ENCODE measurements at places on chromosomes 5 and 9.
A peak's percentile ranks its signal among the peaks of the same experiment; 100 is the strongest.

- DNase-seq: no peak
These were observed 52.8 kb upstream of the SLC44A1 start for GRCh38 chr9:105191508-105192121.

- DNase-seq: no peak
These were observed 10.3 kb upstream of the CD180 start for GRCh38 chr5:67206929-67207328.

GRCh38 chr5:38316544-38317224 is 58.3 kb downstream of the EGFLAM start:
- DNase-seq: no peak

- DNase-seq: no peak
These were observed 29.2 kb downstream of the LHX3 start for GRCh38 chr9:136175616-136176197.

GRCh38 chr9:135567311-135567710 is 5.8 kb downstream of the PAEP start:
- no peak for DNase-seq

GRCh38 chr5:10149911-10150310 is 99.8 kb downstream of the ATPSCKMT start:
- DNase-seq: no peak

DNA sequence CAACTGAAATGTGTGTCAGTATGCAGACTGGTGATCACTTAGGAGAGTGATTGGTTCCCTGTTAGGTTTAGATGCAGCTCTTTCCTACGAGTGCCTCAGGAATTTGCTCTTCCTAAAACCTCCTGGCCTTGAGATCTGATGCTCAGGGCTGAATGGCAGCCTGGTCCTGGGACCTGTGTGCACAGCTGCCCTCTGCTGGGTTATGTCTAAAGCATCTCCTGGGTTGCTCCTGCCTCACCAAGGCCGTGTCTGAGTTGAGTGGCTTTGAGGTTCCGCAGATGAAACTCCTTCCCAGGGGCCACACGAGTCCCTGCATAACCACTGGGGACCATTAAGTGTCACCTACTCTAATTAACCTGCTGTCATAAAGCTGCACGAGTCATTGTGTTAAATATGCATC is 59.5 kb downstream of the MVB12B start:
- no peak for DNase-seq

- DNase-seq: no peak
These were observed 100.6 kb downstream of the HACD4 start for GRCh38 chr9:20930836-20931235.

DNA sequence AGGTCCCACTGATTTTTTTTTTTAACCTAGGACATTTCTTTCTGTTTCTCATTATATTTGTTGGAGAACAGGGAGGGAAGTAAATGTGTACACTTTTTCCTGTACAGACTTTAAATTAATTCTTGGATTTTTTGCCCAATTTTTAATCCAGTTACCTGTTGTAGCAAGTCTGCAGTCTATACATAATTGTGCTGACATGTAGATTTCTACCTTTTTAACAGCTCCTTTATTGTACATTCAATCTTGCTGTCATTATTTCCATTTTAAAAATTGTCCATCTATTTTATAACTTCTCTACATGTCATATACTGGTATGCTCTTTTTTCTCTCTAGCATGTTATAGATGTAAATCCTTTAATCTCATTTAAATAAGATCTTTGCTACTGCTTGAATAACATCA is 1838.7 kb upstream of the CDH9 start:
- DNase-seq: no peak

GRCh38 chr5:149152317-149152746 is 11.0 kb downstream of the ABLIM3 start:
- DNase-seq: no peak

DNA sequence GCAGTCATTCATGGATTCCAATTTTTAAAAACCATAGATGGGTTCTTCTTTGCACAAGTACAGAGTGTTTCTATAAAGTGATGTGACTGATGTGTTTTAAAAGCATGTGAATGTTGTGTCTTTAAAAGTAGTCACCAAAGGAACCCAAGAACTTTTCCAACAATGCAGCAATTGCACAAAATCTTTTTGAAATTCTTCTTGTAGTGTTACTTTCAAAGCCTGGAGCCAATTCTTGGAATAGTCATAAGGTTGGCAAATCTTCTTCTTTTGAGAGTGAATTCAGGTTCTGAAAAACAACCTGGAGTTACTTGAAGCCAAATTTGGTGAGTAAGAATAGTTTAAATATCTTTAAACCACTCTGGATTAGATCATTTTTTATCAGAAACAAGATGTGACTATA is 10.5 kb downstream of the GRAMD2B start:
- DNase-seq: no peak

DNA sequence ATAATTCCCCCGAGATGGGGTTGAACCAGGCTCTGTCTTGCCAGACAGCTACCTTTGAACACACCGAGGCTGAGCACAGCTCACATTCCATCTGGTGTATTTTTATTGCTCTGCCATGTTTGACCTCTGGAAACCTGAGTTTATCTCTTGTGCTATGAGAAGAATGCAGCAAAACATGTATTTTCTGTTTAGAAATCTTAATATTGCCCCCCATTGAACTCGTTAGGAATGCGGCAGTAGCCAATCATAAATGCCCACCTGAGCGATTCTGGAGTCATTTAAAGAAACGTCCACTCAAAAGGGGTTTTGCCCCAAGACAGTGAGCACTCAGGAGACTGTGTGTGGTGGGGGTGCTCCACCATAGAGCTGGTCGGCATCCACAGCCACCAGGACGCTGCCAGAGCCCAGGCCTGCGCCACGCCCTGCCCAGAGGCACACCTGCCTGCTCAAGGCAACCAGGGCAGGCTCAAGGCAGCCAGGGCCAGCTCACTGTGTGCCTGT is 26.9 kb downstream of the FGD3 start:
- DNase-seq: no peak

DNA sequence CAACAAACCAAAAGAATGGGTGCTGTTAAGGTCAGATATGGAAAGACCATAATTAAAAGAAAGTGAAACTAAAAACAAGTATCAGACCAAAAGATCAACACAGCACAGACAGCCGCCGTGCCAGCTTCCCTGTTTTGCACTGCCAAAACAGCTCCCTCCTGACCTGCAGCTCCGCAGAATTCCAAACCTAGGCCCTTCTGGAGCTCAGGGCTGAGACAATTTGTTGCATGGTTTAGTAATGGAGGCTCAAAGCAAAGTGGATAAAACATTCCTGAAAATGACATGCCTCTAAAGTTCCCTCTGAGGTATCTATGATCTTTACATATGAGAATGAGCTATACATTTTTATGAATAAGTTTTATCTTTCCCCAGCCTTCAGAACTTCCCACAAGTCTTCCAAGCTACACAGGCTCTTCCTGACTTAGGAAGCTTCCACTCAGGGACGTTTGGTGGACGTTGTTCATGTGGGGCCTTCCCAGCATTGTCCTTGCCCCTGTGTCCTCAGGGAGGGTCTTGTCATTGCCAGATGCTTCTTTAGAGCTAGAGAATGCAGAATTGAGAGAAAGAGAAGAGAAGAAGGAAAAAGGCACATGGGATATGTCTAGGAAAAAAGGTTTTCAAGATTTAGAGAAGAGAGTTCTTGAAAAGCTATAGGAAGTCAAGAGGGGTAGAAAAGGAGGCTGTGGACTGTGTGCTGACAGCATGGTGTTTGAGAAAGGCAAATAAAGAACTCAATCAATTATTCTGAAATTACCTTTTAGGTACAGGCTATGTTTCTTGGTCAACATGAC is 28.4 kb upstream of the SSBP2 start:
- DNase-seq: peak; percentile 28

- DNase-seq: no peak
These were observed 37.8 kb downstream of the MOCS2 start for GRCh38 chr5:53071738-53072137.

DNA sequence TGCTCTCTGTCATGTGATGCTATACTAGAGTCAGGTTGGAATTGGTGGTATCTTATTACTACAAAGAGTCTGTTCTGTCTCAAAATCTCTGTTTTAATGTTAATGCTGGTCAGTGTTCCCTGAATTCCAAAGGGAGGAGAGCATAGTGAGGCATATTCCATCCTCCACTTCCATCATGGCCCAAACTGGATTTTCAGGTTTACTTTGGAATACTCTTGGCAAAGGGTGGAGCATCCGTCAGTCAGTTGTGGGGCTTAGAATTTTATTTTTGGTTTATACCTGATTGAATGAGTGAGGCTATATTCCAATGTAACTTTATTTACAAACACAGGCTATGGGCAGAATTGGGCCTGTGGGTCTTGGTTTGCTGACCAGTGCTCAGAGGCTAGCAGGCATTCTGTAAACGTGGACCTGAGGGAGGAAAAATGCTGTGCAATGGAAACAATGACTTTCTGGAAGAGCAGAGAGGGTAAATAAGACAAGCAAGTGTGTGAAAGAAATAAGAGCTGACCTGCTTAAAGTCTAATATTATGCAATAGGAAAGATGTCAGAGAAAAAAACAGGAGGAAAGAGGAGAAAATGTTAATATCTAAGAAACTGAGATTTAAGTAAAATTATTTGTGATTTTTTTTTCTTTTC is 106.2 kb upstream of the CLINT1 start:
- no peak for DNase-seq

DNA sequence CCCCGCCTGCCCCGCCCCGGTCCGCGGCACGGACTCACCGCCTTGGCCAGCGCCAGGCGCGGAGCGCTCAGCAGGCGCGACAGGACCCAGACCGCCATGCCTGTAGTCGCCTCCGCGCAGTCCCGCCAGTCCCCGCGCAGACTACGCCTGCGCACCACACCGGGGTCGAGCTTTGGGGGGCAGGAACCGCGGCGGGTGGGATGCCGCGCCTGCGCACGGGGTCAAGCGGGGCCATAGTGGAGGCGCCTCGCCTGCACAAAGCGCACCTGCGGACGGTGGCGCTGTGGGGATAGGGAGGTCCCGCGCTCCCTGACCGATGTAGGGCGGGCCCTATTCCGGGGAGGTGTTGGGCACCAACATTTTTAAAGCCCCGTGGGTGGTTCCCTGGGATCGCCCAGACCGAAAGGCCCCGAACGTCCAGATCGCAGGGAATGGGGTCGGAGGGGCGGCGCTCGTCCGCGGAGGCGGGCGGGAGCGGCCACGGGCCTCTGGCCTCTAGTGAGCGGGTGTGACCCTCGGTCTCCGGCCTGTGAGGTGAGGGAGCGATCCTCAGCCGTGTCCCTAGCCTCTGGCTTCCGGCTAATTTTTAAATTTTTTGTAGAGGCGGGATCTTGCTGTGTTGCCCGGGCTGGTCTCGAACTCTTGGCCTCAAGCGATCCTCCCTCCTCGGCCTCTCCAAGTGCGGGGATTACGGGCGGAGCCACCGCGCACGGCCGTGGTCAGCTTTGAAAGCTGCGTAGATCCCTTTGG is 70.8 kb upstream of the LPCAT1 start:
- DNase-seq: peak; percentile 81

GRCh38 chr9:116843863-116844620 is 156.9 kb downstream of the TRIM32 start:
- no peak for DNase-seq

DNA sequence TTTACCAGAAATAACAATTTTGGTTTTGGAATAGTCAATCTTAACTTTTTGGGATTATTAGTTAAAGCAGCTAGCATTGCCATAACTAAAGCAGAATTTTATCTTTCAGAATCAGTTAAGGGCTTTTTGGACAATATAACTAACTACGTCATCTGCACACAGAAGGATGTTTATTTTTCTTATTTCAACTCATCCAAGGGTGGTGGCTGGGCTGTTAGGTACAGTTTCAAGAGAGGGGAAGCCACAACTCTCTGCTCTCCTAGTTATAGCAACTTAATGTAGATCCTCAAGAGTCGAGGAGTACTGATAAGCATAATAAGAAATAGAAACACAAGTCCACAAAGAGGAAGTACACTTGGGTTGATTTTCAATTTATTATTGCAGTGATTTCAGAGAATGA is 65.6 kb downstream of the ANKRD55 start:
- DNase-seq: no peak

DNA sequence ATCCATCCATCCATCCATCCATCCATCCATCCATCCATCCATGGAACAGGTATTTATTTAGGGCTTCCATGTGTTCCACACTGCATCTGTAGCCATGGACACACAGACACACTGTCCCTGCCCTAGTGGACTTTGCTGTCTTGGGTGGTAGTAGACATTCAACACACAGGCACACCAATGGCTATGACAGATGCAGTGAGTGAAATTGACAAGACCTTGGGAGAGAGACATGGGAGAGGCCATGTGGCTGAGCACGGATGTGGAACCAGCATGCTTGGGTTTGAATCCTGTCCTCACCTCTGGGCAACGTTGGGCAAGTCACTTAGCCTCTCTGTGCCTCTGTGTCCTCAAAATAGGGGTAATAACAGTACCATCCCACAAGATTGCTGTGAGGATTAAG is 45.3 kb downstream of the STOM start:
- DNase-seq: peak; percentile 58

- DNase-seq: no peak
These were observed 35.8 kb downstream of the DCAF10 start for GRCh38 chr9:37836386-37836785.

DNA sequence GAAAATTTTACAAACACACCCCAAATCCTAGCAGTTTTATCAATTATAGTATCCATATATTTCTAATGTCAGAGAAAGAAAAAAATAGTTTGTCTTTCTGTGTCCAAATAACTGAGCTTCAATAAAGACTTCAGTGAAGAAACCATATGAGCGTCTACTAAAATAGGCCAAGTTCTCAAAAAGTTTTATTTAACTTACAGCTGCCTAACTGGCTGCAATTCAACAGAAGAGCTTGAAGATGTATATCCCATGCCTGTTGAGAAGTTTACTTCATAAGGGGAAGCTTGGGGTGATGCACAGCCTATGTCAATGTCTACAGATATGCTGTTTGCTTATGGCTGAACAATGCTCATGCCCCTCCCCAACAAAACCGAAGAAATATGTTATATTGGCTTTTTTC is 43.7 kb upstream of the ELOVL7 start:
- no peak for DNase-seq

- no peak for DNase-seq
These were observed 124.3 kb upstream of the NR3C1 start for GRCh38 chr5:143527808-143528207.

DNA sequence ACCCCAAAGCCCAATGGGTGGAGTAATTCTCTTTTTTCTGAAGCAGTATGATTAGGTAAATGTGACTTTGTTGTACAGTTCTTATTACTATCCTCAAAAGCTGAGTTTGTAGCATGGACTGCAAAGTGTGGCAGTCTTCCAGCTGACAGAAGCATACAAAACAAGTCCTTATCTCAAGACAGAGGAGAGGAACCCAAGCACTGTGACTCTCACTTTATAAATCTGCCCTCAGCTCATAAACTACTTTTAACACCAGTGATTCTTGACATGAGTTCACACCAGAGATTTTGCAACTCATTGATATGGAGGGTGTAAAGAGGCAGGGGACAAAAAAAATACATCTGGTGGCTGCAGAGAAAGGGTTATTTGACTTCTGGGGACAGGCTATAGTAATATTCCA is 251.6 kb downstream of the NTRK2 start:
- DNase-seq: no peak

GRCh38 chr5:133569347-133569746 is 43.0 kb downstream of the FSTL4 start:
- no peak for DNase-seq

GRCh38 chr5:149415066-149415967 is 36.2 kb upstream of the IL17B start:
- peak; percentile 64 for DNase-seq
